ENCODE measurements at places on chromosomes 7 and 10.
A peak's percentile ranks its signal among the peaks of the same experiment; 100 is the strongest.

GRCh38 chr7:155568333-155568660 lies 21.9 kb upstream of the CNPY1 start:
- no peak for DNase-seq

GRCh38 chr7:116776610-116777289 lies 85.6 kb upstream of the CAPZA2 start:
- no peak for DNase-seq

GRCh38 chr7:4144811-4145510 lies 537.1 kb upstream of the FOXK1 start:
- no peak for DNase-seq

GRCh38 chr10:17003151-17003550 lies 126.5 kb downstream of the CUBN start:
- DNase-seq: peak; percentile 61
